ENCODE measurements at places on chromosomes 2 and 18. TPM values are rescaled to one million over a fixed set of nuclear protein-coding genes. Genes with fewer than 3 reads are reported as not detected.

Gene CSRNP3
- not detected for total RNA-seq

Gene EMILIN1
- total RNA-seq, result 0.36 TPM

- no peak for DNase-seq
Observed at GRCh38 chr2:63894167-63894566, 52.5 kb downstream of the UGP2 start.

Gene TP53I3
- total RNA-seq, result 1.8 TPM

Gene ARHGAP25
- total RNA-seq, result 49.5 TPM

GRCh38 chr2:111032721-111033429 lies 87.8 kb upstream of the BCL2L11 start:
- no peak for DNase-seq

Gene ACOXL
- 0.19 TPM for total RNA-seq

- DNase-seq, result no peak
Observed at GRCh38 chr2:158312981-158313380, 143.6 kb downstream of the CCDC148 start.

Gene COLEC12
- 0.05 TPM for total RNA-seq

GRCh38 chr2:238510911-238511613 lies 84.3 kb downstream of the ASB1 start:
- no peak for DNase-seq

GRCh38 chr2:51297488-51297887 lies 265.6 kb upstream of the NRXN1 start:
- no peak for DNase-seq

GRCh38 chr2:136727973-136728699 lies 37.2 kb upstream of the THSD7B start:
- DNase-seq, result no peak

DNA sequence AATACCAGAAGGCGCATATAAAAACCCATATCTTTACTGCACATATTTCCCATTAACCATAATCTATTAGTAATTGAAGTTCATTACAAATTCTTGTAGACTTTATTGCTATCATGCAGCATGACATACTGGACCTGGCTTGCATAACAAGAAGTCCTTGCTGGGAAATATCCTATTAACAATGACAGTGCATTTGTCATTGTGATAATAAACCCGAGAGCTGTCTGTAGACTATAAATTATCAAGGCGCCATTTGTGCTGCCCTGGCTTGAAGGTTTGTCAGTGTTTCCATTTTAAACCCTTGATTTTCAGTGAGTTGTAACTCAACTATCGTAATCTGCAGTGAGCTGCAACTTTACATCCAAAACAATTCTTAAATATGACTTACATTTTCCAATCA lies 59.0 kb downstream of the HNMT start:
- DNase-seq, result no peak

Gene OSBPL1A
- 1.5 TPM for total RNA-seq

Gene GPR35
- 50.7 TPM for total RNA-seq

GRCh38 chr2:11691076-11691660 lies 21.2 kb upstream of the NTSR2 start:
- DNase-seq, result no peak

DNA sequence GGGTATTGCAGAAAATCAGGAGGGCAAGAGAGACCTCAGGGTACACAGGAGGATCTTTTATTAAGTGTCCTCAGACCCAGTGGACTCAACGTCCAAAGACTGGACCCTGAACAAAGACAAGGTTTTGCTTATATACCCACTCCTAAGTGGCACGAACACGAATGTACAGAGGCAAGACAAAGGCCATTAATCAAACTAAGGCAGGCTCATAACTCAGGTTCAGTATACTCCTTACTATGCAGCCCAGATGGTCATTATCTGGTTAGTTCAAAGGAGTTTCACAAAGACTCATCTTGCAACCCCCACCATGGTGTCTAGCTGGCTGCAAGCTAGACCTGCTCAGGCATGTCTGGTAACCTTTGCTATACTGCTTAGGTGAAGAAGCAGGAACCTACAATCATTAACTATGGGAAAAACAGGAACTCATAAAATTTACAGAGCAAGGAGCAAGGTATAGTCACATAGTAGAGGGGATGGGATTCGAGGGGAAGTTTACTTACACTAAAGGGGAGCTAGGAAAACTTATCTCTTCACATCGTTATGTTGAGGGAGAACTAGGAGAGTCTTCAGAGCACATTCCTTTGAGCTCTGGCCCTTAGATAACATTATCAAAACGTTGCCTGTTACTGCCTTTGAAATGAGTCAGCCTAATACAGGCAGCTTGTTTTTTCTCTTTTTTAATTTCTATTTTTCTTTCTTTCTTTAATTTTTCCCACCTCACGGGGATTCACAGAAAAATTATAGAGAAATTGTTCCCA lies 33.9 kb downstream of the SLC4A3 start:
- DNase-seq, result no peak

Gene VWA3B
- total RNA-seq, result 0.19 TPM

GRCh38 chr2:228675091-228675490 lies 493.6 kb upstream of the SPHKAP start:
- DNase-seq, result no peak

Gene PRKAG3
- not detected for total RNA-seq

Gene CNDP1
- total RNA-seq, result not detected

GRCh38 chr18:62186499-62186773 lies 420 bp downstream of the PIGN start:
- no peak for DNase-seq

GRCh38 chr2:16162491-16163040 lies 222.2 kb downstream of the MYCN start:
- no peak for DNase-seq

DNA sequence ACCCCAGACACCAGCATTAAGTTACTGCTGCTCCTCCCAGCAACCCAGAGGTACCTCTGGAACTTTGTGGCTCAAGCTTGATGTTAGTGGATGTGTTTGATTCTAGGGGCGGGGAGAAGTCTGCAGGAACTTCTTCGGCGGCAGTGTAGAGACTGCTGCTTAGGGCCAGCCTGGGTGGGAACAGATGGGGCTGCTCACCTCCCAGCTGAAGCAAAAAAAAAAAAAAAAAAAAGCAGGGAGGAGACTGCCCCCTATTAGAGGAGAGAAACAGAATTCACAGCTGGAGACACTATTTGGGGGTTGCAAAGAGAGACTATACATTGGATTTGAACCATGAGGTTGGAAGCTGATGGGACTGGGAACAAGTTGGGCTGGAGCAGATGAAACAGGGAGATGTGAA lies 28.6 kb upstream of the FAM136A start:
- DNase-seq, result no peak

Gene ZEB2
- 58.2 TPM for total RNA-seq

Gene NPAS2
- total RNA-seq, result 8.4 TPM

Gene RFX8
- 1.4 TPM for total RNA-seq

DNA sequence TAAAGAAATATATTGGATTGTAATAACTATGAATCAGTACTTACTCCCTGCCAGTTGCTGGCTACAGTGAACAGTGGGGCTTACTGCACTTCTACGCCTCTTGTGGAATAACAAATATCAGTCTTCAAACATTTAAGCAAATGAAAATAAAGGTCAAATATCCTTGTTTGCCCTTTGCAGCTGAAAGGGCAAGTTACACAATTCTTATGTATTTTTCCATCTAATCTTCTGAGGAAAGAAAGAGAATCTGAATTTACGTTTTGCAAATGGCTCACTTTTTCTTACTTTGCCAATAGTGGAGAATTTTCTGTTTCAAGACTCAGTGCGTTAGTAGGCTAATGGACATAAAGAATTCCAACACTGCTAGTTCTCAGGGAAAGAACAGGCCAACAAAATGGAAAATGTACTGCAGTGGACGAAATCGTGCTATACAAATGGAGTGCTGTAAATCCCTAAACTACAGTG lies 157.2 kb upstream of the TMEM200C start:
- DNase-seq, result no peak

GRCh38 chr18:9619990-9620389 lies 5.6 kb upstream of the PPP4R1 start:
- no peak for DNase-seq

- DNase-seq, result no peak
Observed at GRCh38 chr2:25497229-25497917, 155.6 kb upstream of the DNMT3A start.

- DNase-seq, result peak; percentile 77
Observed at GRCh38 chr2:112181571-112182290, 43.5 kb downstream of the FBLN7 start.

DNA sequence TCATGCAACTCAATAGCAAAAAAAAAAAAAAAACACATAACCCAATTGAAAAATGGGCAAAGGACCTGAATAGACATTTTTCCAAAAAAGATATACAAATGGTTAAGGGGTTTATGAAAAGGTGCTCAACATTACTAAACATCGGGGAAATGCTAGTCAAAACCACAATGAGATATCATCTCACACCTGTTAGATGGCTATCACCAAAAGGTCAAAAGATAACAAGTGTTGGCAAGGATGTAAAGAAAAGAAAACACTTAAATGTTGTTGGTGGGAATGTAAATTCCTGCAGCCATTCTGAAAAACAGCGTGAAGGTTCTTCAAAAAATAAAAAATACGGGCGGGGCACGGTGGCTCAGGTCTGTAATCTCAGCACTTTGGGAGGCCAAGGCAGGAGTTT lies 112.4 kb upstream of the CAB39 start:
- DNase-seq, result no peak

Gene NT5C1B
- not detected for total RNA-seq

DNA sequence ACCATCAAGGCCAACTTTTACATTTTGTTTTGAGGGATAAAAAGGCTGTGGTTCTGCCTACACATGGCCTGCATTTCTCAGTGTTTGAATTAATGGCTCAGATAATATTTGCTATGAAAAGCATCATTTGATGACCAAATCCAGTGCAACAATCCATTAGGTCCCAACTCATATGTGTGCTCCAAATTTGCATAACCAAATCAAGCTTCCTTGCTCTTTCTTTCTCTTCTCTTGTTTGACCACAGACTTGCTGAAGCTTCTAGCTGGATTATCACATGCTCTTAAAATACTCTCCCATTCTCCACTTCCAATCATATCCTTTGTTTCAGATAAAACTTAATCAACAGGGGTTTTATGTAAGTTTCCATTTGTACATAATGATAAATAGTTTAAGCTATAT lies 147.0 kb downstream of the TCF4 start:
- DNase-seq, result no peak

- no peak for DNase-seq
Observed at GRCh38 chr18:21004726-21005125, 106.9 kb downstream of the ROCK1 start.

DNA sequence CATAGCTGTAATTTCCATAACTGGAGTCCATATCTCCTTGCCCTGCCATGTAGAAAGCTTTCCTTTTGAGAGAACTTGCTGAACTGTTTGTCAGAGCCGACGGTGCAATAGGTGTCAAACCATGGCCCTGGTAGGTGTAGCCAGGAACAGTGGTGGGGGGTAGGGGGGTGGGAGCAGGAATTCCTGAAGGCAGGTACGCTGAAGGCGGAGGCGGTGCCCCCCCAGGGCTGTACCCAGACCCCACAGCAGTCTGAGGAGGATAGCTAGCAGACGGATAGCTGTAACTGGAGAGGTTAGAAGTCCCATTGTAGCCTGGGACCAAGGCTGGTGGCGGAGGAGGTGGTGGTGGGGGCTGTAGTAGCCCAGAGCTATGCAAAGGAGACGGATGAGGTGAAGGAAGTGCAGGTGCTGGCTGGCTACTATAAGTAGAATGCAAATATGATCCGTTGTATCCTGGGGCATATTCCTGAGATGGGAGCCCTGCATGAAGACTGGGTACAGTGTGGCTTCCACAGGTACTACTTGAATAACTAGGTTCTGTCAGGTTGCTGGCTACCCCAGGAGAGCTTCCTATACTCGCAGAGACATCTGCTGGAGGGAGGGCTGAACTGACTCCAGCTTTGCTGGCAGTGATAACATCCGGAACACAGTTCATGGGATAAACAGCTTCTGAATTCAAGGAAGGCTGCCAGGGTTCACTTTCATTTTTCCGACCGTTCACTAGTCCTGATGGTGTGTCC lies 124.8 kb downstream of the FIGN start:
- no peak for DNase-seq

DNA sequence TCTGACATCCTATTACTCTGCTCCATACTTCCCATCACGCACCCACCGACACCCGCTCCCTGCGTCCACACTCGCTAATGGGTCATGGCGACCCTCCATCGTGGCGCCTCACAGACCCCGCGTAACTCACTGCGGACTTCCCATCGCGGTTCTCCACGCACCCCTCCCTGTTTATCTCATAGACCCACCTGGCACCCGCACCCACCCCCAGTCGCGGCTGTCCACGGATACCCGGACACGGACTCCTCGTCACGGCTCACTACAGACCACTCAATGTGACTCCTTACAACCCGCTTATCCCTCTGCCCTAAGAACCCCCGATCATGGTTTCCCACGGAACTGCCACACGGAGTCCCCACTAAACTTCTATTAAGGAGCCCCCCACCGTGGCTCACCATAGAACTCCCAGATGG lies 458 bp downstream of the CXXC1 start:
- DNase-seq, result no peak

Gene MEP1B
- total RNA-seq, result not detected

Gene GPR75
- total RNA-seq, result 1.2 TPM

Gene CRYGD
- total RNA-seq, result not detected

DNA sequence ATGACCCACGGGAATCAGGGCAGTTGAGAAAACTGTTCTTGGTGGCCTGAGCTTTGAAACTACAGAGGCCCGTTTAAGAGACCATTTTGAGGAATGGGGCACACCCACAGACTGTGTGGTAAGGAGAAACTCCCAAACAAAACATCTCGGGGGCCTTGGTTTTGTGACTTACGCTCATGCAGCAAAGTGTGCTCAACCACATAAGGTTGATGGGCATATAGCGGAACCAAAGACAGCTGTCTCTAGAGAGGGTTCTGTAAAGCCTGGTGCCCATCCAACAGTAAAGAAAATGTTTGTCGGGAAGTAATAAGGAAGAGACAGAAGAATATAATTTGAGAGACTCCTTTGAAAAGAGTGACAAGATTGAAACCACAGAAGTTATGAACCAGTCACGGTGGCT lies 5.4 kb downstream of the MRO start:
- DNase-seq, result no peak

DNA sequence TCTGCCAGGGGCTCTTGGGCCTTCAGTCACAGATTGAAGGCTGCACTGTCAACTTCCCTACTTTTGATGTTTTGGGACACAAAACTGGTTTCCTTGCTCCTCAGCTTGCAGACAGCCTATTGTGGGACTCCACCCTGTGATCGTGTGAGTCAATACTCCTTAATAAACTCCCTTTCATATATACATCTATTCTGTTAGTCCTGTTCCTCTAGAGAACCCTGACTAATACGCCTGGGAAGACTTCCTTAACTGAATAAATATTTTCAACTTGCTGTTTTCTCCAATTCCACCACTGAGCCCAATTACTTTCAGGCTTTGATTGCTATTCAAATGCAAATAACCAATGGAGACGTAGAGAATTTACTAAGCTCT lies 61.4 kb upstream of the CCDC195 start:
- DNase-seq, result no peak

GRCh38 chr2:146986161-146986560 lies 858.7 kb upstream of the ACVR2A start:
- DNase-seq, result no peak

All from activated T-cell treated with anti-CD3 and anti-CD28 coated beads, Interleukin-2, amount 50 U/mL, for 72 hours (primary cell).